ENCODE measurements at places on chromosomes 16 and 17.

DNA sequence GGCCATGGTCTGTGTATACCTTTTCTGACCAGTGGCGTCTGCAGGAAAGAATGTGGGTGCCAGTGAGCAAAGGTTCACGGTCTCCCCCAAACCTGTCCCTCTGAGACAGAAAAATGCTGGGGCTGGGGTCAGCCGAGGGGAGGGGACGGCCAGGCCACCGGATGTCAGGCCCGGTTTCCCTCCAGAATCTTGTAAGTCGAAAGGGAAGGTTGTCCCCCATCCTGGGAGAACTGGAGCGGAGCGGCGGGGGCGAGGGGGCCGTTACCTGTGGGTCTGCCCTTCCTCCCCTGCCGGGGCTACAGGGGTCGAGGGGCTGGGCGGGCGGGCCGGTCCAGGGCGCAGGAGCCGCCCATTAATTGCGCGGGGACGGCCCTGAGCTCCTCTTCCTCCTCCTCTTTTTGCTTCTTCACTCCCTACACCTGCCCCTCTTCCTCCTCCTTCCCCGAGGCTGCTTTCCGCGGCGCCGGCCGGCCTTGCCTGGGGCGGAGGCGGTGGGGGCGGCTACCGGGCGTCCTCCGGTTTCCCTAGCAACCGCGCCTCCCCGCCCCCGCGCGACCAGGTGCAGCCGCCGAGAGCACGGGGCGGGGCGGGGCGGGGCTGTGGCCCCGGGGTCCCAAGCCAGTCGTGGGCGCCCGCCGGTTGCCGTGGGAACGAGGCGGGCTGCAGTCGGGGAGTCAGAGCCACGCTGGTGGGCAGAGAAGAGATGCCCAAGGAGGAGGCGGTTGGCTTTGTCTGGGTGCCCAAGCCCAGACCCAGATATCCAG, at the start of gene MARCHF10:
MARCHF10 (minus strand) TSS at position 503 of the 764 bp plus-strand sequence. CDS start 6,579 bp downstream, outside the sequence.
- DNase-seq = no peak

DNA sequence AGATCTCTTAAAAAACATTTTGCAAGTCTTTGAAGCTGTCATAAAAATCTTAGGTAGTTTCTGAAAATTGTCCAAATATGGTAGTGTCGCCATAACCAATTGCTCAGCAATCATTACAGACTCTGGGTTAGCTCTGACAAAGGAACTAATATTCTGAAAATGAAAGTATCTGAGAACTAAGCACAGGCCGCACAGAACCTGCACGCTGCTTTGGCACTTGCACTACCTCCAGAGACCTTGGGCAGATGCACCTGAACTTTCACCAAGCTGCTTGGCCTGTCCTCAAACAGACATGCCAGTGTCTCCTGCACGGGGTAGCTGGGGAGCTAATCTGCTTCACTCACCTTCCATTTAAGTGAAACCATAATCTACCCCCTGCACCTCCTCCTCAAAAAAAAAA, 317.0 kb downstream of the MAF start:
- no peak for DNase-seq

GRCh38 chr16:20327444-20328041, at the start of gene GP2:
Gene GP2, minus strand, starts transcription at chr16:20327513. Its CDS starts 1,082 bp downstream, at chr16:20326431.
- DNase-seq = no peak

- no peak for DNase-seq
Measured at GRCh38 chr16:30535777-30536190, 1.1 kb upstream of the ZNF747 start.

DNA sequence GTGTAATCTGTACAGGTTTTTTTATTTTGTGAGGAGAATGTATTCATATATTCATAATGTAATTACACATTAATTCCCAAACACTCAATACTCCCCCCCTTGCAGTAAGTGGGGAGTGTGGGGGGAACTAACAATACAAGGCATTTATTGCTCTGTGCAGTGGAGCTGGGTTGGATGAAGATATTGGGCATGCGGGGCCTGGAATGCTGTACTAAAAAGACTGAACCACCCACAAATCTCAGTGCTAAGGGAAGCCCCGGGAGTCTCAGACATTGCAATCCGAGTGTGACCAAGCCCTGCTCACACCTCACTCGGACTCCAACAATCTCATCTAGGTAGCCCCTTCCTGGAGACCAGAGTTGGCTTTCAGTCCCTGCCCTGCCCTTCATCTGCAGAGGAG, 6.0 kb downstream of the PLLP start:
- no peak for DNase-seq

- DNase-seq = no peak
Measured at GRCh38 chr16:47699106-47699505, 238.0 kb downstream of the PHKB start.

- DNase-seq = no peak
Measured at GRCh38 chr16:35725949-35726348, 2266.5 kb downstream of the TP53TG3F start.
